CD4-positive, alpha-beta T cell treated with Interleukin-6 at 100 ng/mL for 8 hours (primary cell): ENCODE measurements at places on chromosomes 4 and X.

GRCh38 chr4:140180577-140180976 is 26.6 kb upstream of the MAML3 start:
- no peak for DNase-seq

DNA sequence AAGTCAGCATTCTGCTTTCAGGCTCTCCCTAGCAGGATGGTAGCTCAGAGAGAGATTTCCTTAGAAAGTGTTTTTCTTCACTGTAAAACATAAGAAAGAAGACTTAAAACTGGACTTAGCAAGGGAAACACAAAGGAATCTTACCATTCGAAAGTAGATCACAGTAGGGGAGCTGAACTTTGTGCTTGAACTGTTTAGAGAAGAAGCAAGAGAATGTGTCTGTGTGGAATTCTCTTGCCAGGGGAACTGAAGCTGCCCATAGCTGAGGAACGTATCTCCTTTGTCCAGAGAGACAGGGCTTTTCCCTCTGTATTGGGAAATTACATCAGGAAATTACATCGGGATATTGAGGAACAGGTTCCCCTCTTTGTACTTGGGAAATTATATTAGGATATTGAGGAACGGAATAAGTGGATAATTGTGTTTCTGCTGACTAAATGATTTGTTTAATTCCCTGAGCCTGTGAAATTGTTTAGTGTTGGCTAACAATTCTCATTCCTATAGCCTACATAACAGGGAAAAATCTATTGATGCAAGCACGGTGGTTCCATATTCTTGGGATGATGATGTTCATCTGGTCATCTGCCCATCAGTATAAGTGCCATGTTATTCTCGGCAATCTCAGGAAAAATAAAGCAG is 21.2 kb downstream of the SRD5A3 start:
- no peak for DNase-seq

DNA sequence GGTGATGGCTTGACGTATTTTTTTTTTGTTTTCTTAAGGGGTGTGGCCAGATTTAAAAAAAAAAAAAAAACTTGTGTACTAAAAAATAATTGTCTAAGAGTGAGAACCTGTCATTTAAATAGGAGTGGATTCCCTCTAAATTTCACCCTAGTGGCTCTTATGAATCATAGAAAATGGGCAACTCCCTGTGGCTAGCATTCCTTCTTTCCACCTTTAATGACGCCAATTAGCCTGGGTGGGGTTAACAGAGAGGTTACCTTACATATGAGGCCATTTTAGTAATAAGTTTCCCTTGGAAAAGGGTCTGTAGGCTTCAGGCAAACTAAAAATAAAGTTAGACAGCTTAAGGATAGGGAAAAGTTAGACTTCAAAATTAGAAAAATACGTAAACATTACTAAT is 223.5 kb upstream of the FAM241A start:
- DNase-seq: no peak

DNA sequence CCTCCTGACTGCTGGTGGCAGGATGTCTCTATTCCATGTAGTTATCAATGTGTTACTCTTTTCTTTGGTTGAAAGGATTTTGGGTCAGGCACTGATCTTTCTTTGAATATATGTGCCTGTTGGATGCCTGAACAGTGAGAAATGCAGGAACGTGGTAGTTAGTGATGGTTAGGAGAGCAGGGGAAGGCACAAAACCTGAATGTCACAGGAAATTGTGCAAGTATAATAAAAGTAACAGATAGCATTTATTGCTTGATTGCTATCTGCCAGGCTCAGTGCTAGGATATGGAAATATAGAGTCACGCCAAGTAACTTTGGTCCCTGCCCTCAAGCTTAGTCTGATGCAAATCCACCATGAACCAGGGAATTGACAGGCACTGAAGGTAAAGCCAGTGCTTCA is 219.8 kb upstream of the FAT1 start:
- no peak for DNase-seq

GRCh38 chr4:124931050-124931449 is 218.5 kb upstream of the ANKRD50 start:
- no peak for DNase-seq

GRCh38 chrX:132004728-132005127 is 18.4 kb upstream of the STK26 start:
- no peak for DNase-seq

GRCh38 chr4:27638163-27638915 is 777.7 kb downstream of the STIM2 start:
- DNase-seq: no peak

DNA sequence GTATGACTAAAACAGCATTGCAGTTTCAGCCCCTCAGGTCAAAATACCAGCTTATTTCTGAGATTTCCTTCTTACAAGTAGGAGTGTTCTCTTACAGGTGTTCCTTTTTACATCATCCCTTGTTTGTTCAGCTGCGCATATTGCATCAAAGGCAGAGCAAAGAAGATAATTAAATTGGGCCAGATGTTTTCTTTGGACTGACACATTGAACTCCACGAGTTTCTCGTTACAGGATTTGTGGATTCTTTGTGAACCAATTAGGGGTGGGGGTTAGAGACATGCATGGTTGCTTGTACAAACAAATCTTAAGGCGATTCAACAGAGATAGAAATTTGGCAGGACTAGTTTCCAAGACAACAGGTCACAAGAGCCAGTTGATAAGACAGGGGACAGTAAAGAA is 95.7 kb downstream of the SPANXN4 start:
- DNase-seq: no peak

GRCh38 chrX:149039057-149039456 is 466.0 kb downstream of the IDS start:
- DNase-seq: no peak

DNA sequence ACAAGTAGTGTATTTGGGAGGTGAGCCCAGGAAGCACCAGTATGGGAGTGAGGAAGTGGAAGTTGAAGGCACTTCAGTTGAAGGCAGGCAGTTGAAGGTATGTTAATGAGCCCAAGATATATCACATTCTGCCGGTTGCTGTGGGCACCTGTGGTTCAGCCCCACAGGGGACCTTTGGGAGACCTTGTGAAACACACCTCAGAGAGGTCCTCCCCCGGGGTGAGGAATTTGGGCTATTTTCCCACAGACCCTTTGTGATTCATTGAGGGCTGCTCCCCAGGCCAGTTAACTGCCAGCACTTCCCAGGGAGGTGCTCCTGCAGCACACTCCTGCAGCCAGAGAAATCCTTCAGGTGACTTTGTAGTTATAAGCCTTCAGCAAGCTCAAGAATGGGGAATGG is 45.9 kb downstream of the PTCHD1 start:
- no peak for DNase-seq

DNA sequence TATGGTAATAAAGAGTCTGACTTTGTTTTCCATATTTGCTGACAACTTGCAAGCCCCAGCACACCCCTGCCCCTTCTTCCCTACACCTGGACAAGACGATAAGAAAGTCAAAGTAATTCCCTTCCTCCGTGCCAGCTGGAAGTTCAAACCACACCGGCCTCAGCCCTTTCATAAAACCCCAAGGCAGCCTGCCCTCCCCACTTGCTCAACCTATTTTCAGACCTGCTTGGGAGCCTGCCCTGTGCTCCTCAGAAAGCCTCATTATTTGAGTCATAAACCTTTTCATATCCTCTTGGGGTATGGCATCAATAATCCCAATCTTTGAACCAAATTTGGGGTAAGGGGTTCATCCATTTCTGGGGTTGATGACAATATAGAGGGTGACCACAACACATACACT is 29.5 kb downstream of the NIPAL1 start:
- DNase-seq: no peak

DNA sequence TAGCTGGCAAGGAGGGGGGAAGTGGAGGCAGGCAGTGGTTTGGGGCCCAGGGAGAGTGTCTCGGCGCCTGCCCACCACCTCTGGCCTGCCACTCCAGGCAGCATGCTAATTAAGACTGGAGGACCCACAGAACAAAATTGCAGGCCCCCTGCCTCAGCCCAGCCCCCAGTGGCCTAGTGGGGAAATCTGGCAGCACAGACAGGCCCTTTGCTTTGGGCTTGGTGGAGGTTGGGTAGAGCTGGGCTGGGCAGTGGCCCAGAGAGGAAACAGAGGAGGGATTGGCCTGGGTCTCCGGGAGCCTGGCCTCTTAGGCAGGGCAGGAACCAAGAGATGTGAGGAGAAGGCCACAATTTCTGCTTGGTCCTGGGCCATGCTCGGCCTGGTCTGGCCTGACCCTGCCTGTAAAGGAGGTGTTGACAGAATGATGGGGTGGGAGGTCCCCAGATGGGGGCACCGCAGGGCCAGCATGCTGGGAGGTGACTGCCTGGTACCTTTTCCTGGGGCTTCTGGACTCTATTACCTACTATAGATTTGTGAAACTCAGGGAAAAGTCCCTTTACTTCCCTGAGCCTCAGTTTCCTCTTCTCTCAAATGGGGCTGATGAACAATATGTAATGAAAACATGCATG is 92.4 kb upstream of the PJA1 start:
- DNase-seq: no peak
